ENCODE measurements at places on chromosomes 4 and X. TPM values are rescaled to one million over a fixed set of nuclear protein-coding genes. Genes with fewer than 3 reads are reported as not detected.
A peak's percentile ranks its signal among the peaks of the same experiment; 100 is the strongest.

The SLC4A4 gene
- 15.7 TPM for polyA plus RNA-seq

DNA sequence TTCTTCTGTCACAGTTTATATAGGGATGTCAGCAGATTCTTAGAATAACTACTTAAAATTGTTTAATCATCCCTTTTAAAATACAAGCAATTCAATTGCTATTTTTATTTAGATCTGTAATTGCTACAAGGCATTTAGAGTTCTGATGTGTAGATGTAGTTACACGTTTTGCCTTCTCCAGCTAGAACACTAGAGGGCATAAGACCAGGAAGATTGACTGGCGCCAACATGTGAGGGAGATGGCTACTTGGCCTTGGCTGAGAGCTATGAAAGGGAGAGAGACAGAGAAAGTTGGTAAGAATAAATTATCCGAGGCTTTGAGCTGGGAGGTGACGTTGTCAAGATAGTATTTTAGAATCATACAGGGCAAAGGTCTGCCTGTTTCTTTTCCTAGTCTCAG lies 563.7 kb upstream of the PRKX start:
- no peak overlapping the region for H3K27ac ChIP-seq
- H3K4me3 ChIP-seq, result no peak overlapping the region
- H3K4me1 ChIP-seq, result no peaks in the 10 kb centered on the region
- no peak for DNase-seq
- H3K27me3 ChIP-seq, result no peaks in the 10 kb centered on the region
- no peaks in the 10 kb centered on the region for H3K36me3 ChIP-seq

- H3K27ac ChIP-seq, result no peak overlapping the region
- no peaks in the 10 kb centered on the region for H3K27me3 ChIP-seq
- no peak for DNase-seq
- H3K4me1 ChIP-seq, result no peaks in the 10 kb centered on the region
Observed at GRCh38 chr4:85967872-85968271, 392.0 kb downstream of the MAPK10 start.

- no peaks in the 10 kb centered on the region for H3K4me1 ChIP-seq
- H3K4me3 ChIP-seq, result no peak overlapping the region
- H3K36me3 ChIP-seq, result peaks cover 10% of the 10 kb centered on the region
- H3K27ac ChIP-seq, result no peak overlapping the region
- H3K27me3 ChIP-seq, result no peaks in the 10 kb centered on the region
- no peak for DNase-seq
Observed at GRCh38 chr4:139511320-139511719, 44.7 kb downstream of the SETD7 start.

- no peak overlapping the region for H3K4me3 ChIP-seq
- H3K4me1 ChIP-seq, result no peaks in the 10 kb centered on the region
- peak; percentile 1 for DNase-seq
Observed at GRCh38 chr4:24105327-24106038, 215.6 kb upstream of the PPARGC1A start.

GRCh38 chrX:142233400-142233799 lies 28.3 kb upstream of the MAGEC2 start:
- H3K4me3 ChIP-seq, result no peak overlapping the region
- no peaks in the 10 kb centered on the region for H3K27me3 ChIP-seq
- H3K36me3 ChIP-seq, result no peaks in the 10 kb centered on the region
- H3K27ac ChIP-seq, result no peak overlapping the region
- H3K4me1 ChIP-seq, result no peaks in the 10 kb centered on the region

- H3K4me3 ChIP-seq, result no peak overlapping the region
- H3K36me3 ChIP-seq, result no peaks in the 10 kb centered on the region
- no peaks in the 10 kb centered on the region for H3K4me1 ChIP-seq
- DNase-seq, result no peak
- H3K27me3 ChIP-seq, result no peaks in the 10 kb centered on the region
- no peak overlapping the region for H3K27ac ChIP-seq
Observed at GRCh38 chrX:134875671-134876070, 115.1 kb upstream of the SMIM10 start.

DNA sequence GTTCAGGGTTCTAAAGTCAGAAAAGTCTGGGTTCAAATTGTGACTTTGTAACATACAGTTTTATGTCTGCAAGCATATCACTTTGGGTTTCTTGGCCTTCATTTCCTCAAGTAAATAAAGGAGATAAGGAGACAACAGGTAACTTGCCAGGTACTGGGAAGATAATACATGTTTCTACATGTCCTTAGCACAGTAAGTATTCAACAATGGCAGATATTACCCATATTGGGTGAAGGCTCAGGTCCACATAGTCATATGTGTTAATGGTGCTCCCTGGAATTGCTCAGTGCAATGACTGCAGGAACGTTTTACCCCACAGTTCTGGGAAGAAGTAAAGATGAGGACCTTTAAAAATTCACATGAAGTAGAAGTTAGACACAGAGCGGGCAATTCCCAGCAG lies 35.8 kb upstream of the GAB1 start:
- no peaks in the 10 kb centered on the region for H3K4me1 ChIP-seq
- no peak overlapping the region for H3K4me3 ChIP-seq

GRCh38 chr4:86818841-86819240 lies 30.3 kb downstream of the SLC10A6 start:
- DNase-seq, result peak; percentile 8
- no peak overlapping the region for H3K27ac ChIP-seq
- no peaks in the 10 kb centered on the region for H3K36me3 ChIP-seq
- H3K4me3 ChIP-seq, result no peak overlapping the region
- no peaks in the 10 kb centered on the region for H3K27me3 ChIP-seq
- H3K4me1 ChIP-seq, result no peaks in the 10 kb centered on the region

- peak overlapping the region; percentile 95 for H3K27ac ChIP-seq
- H3K27me3 ChIP-seq, result no peaks in the 10 kb centered on the region
- no peaks in the 10 kb centered on the region for H3K4me1 ChIP-seq
- no peaks in the 10 kb centered on the region for H3K36me3 ChIP-seq
- DNase-seq, result peak; percentile 45
Observed at GRCh38 chrX:24025741-24026403, 1.1 kb downstream of the KLHL15 start.

Measured in small intestine (tissue), 16 donors.